Calu3 (cell line): ENCODE measurements at places on chromosomes 16 and 17.

DNA sequence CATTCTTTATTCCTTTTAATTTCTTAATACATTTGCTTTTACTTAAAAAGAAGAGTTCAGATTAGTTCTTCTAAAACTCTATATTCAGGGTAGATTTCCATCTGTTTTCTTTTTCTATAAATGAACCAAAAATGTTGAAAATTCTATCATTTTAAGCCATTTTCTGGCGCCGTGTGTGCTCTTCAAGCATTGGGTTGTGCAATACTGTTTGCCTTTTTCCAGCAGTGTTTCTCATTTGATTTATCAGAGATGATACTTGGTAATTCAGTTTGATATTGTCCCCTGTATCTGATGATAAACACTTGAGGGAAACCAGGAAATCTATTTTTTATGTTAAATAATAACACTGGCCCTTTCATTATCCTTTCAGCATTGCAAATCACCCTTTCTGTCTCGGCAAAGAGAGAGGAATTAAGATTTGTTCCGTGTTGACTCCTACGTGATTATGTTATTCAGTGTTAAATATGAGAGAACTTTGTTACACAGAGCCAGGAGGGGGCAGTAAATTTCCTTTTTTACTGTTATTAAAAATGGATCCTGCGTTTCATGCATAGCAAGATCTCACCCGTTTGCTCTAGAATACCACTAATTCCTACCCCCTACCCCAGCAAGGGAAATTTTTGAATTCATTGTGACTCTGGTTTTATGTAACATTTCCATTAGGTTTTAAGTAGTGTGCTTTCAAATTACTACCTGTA is 606.9 kb upstream of the RBFOX1 start:
- DNase-seq, result no peak

DNA sequence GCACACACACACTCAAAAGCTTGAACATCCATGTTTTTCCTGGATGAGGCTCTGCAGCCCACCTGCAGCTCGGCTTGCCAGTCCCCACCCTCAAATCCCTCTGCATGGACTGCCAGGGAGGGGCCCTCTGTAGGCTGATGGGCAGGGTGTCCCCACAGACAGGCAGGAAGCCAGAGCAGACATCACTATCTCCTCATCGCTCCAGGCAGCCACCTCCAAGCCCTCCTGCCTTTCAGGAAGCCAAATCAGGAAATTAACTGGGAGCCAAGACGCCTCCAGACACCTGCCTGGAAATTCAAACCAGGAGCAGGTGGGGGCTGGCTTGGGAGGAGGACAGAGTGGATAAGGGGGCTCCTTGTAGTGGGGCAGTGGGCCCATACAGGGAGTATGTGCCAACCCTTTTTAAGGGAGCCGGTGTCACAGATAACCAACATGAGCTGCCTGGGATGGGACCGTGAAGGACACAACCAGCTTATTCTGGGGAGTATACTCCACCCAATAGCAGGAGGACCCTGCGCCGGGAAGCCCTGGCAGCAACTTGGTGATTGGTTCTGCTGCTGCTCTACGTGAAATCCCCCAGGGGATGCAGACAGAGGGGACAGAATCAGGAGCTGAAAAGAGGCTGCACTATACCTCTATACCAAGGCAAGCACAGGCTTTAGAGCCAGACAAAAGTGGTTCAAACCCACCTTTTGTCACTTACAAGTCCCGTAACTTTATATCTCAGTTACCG is 139.1 kb downstream of the CCT6B start:
- no peak for DNase-seq

- no peak for DNase-seq
Observed at GRCh38 chr17:19386974-19387920, at the start of gene MFAP4. TSS of gene MFAP4 (minus strand) at chr17:19387190. CDS start at chr17:19387155, 35 bp downstream.

DNA sequence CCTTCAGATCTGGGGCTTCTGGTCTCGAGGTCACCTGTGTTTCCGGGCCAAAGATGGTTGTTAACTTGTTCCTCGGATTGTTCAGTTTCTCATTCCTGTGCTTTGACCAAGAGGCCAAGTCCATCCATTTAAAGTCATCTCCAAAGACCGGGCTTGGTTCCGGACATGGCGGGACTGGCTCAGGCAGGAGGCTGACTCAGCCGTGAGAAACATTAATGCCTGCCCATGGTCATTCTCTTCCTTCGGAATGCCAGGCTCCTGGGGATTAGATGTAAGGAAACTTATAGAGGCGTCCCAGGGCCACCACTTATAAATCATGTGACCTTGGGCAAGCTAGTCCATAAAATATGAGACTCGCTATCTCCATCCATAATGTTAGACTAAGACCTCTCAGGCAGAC is 13.6 kb upstream of the NKD1 start:
- DNase-seq, result no peak

DNA sequence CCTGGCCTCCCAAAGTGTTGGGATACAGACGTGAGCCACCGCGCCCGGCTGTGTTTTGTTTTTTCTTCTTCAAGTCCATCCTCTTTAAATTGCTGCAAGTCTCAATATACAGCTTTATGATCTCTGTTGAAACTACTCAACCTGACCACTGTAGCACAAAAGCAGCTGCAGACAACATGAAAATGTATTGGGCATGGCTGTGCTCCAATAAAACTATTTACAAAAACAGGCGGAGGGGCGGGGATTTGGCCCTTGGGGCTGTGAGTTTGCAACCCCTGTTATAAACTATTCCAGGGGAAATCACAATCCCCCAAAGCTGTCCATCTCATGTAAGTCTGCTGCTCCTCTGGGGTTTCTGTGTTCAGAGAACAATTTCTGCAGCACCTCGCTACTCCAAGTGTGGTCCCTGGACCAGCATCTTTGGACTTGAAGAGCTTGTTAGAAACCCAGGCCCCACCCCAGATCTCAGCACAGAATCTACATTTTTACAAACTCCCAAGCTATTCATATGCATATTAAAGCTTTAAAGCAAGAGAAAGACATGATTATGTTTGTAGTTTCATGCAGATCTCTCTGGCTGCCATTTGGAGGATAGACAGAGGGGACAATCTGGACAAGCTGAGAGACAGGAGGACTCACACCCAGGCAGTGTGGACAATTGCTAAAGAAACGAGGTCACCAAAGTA is 33.6 kb downstream of the TEKT5 start:
- DNase-seq, result no peak

DNA sequence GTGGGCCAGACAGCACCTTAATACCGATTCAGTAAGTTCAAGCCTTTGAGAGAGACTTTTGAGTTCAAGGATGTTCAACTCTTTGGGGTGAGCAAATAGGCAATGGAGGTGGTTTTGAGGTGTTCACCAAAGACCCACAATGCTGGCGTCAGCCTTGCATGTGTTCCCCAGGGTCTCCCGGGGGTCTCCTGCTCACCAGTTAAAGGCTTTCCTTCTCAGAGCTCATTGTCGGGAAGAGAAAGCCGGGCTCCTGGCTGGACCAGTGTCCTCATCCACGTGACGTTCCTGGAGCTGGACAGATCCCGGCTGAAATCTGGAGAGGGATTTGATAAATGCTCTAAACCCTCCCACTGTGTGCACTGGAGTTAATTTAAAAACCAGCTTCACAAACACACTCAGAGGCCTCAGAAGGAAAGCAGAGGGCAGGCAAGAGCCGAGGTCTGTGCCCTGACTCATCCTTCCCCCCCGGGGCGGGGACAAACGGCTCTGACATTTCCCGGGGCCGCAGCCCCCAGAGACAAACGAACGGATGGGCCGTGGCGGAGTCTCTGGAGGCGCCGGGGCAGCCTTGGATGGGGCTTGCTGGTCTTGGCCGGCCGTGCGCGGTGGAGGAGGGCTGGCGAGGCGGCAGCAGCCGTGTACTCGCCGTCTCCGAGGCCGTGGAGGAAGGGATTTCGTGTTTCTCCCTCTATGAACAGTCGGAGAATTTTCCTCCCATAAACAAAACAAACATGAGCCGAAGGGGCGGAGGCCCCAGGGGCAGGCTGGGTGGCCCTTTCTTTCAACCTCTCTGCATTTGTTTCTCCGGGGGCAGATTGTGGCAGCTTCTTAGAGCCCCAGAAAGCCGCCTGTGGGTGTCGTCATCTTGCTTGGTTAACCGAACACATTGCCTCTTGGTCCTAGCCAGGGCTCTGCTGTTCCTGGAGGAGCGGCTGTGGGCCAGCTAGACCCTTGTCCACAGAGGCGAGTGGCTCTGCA is 94.2 kb downstream of the NTN1 start:
- peak; percentile 22 for DNase-seq

GRCh38 chr16:72856797-72857196 is 191.1 kb downstream of the ZFHX3 start:
- DNase-seq, result peak; percentile 56

DNA sequence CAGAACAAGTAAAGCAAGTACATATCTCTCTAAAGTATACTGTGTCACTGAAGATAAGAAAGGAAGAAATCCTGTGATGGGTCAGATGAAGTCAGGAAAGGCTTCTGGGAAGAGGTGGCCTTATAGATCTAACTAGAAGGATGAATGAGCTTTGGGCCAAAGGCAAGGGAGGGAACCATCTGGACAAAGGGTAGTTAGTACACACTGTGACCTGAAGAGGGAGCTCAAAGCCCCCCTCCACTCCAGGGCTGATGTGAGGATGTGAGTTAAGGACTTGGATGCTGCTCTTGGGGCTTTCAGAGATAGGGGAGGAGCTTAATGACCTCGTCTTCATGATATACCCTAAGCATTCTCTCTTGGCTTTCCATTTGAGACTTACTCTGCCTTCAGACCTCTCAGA is 185.3 kb upstream of the CACNG3 start:
- DNase-seq, result peak; percentile 44
